ENCODE measurements at places on chromosomes 4 and X.
A peak's percentile ranks its signal among the peaks of the same experiment; 100 is the strongest.

- peak; percentile 29 for DNase-seq
These were observed 458 bp downstream of the GRIPAP1 start for GRCh38 chrX:49001521-49002090.

- peak; percentile 72 for DNase-seq
These were observed 78.6 kb upstream of the MXRA5 start for GRCh38 chrX:3425031-3425430.

- DNase-seq: no peak
These were observed 95.8 kb downstream of the TAB3 start for GRCh38 chrX:30793075-30793766.

DNA sequence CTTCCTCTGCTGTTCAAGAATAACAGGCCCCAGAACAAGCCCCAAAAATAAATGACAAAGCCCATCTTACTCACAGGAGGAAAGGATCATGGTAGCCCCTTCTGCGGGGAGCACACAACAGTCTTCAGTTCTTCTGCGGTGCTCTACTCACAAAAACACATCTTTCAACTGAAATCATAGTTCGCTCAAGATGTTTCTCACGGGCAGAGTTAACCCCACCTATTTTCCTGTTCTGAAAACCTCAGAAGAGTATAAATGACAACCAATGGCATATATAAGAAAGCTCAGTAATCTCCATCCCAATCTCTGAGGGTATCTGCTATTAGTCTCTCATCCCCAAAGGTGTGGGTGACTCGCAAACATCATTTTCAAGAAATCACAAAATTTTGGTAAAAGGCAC is at the start of gene TXK:
TSS of gene TXK (minus strand) at position 170 of the 400 bp plus-strand sequence. CDS start at position 90, 80 bp downstream.
- DNase-seq: no peak

- peak; percentile 8 for DNase-seq
These were observed at the start of gene TBC1D1 for GRCh38 chr4:37890801-37891259. TBC1D1 (plus strand) TSS chr4:37891084; CDS start chr4:37902096, 11,012 bp downstream.

DNA sequence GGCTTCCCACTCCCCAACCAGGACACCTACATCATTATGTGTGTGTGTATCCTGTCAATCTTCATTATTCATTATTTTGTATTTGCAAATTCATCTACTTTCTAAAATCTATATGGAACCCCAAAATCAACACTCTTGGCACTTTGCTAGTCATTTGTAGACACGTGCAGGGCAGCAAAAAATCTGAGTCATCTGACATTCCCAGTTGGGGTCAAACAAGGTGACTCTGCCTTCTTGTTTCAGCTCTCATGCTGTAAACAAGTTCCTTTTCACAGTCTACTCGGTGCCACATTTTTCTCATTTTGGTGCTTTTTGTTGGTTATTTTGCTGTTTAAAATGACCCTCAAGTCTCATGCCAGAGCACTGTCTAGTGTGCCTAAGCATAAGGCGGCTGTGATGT is 5.9 kb downstream of the MRFAP1L1 start:
- DNase-seq: no peak

GRCh38 chr4:64000241-64000640 is 409.0 kb downstream of the TECRL start:
- DNase-seq: no peak

- DNase-seq: no peak
These were observed 23.6 kb upstream of the GPRASP1 start for GRCh38 chrX:102627640-102628039.

GRCh38 chr4:136307765-136308164 is 1224.5 kb downstream of the PCDH18 start:
- DNase-seq: no peak

- no peak for DNase-seq
These were observed 150.7 kb downstream of the PDGFC start for GRCh38 chr4:156820931-156821330.

DNA sequence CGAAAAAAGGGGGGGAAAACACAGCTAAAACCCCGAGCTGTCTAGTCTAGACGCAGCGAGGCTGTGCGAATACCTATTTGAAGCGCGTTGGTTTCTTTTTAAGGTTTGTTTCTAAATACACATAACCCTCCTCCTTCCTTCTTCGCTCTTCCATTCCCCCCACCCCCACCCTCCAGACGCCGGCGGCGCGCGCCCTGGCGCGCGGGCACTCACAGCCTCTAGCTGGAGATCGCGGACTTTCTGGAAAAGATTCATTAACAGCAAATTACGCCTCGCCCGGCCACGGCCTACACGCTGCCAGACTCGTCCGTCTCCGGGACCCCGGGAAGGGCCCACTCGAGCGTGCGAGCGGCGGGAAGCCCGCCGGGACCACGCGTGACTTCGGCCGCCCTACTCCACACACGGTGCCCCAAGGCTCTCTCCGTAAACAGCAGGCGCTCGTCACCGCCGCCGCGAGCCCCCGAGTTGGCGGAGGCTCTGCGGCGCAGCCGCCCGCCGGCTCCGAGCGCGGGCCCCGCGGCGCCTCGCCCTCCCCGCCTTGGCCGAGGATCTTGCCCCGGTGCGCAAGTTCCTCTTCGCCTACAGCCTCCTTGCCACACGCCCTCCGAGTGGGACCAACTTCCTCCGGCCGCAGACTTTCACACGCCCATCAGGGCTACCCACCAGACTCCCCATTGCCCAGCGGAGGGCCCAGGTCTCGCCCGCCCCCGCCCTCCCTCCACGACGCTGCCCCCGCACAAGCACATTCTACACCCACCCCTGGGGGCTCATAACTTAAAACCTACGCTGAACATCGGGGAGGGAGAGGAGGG is 2.0 kb downstream of the BCOR start:
- DNase-seq: no peak

DNA sequence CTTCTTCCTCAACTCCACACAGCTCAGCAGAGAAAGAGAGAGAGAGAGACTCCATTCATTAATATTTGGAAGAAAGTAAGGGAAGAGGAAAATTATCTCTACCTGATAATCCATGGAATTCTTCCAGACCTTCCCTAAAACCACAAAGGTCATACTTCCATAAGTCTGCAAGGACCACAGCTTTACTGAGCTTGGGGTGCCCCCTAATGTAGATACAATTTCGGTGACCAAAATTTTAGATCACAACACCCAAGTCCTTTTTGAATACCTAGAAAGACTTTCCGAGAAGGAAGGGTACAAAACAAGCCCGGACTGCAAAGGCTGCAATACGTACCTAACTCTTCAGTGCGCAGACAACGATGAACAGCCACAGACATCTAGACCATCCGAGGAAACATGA is 523.9 kb downstream of the GLUD2 start:
- no peak for DNase-seq

DNA sequence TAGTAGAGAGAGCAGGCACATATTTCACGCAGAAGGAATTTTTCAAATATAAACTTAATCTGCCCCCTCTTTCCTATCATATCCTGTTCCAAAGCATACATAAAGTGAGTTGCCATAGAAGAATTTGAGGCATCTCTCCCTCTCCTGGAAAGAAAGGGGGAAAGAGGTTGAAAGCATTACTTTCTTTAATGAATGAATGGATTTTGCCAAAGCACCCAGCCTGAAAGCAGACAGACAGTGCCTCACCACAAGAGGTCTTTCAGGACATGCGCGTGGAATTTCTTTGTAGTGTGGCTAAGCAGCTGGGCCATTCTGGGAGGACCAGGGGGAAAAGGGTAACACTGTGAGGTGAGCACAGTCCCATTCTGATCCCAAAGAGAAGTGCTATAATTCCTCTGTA is 651.4 kb downstream of the IQCM start:
- no peak for DNase-seq

- no peak for DNase-seq
These were observed 25.4 kb upstream of the TBC1D9 start for GRCh38 chr4:140781596-140781995.

DNA sequence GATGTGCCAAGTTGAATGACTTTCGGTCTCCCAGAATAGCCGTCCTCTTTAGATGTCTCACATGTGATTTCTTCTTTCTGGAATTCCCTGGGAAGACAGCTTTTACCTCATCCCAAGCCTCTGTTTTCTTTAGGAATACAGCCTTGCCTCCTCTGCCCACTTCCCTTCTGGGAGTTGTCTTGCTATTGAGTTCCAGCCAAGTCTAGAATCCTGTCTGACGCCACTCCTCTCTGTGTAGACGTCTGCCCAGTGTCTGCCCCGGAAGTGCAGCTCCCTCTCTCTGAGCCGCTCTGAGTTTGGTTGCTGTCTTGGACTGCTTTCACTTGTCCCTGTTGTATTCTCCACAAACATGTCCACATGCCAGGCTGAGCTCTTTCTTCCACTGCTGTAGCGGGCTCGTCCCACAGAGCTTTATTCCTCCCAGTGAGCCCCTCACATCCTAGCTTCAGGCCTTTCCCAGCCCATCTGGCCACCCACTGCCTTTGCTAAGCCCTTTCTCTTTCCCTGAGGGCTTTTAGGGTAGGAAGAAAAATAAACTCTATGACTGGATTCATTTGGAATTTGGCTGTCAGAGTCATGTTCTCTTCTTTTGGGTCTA is 9.0 kb upstream of the IGFBP7 start:
- no peak for DNase-seq

GRCh38 chr4:154720123-154720522 is 23.7 kb upstream of the LRAT start:
- DNase-seq: no peak

GRCh38 chr4:152605641-152606335 is 69.9 kb upstream of the FBXW7 start:
- DNase-seq: peak; percentile 2

GRCh38 chr4:52915730-52916300 is 53.7 kb downstream of the RASL11B start:
- no peak for DNase-seq

- no peak for DNase-seq
These were observed 72.1 kb downstream of the PARM1 start for GRCh38 chr4:75004755-75005668.

DNA sequence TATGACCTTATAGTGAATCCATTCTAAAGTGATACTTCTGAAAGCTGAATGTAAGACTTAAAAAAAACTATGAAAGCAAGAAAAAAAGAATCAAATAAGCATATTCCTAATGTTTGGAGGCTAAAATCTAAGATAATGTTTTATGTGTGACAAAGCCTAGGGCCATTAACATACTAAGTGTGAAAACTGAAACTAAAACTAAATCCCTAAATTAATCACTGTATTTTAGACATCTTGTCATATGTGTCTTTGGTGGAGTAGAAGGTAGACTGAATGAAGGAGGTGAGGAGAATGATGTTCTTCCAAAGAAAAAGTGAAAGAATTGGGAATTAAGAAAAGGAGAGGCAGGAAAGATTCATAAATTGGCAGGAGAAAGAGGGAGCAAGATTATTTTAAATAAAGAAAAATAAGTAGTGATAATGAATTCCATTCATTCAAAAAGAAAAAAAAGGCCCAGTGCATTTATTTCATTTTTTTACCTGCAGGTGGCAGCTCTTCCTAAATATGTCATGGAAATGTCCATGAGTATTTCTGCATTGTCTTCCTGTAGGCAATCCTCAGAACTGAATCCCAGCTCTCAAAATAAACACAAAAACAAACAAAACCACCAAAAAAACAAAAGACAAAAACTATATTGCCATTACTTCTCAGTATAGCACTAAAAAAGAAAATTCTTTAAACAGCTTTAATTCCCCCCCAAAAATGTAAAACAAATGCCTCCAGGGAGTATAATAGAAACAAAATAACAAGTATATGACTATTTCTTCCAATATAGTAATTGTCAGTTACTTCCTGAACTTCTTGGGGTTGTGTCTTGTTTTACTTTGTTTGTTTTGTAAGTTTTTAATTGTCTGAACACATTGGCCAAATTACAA is 17.0 kb upstream of the AP1AR start:
- DNase-seq: peak; percentile 18

DNA sequence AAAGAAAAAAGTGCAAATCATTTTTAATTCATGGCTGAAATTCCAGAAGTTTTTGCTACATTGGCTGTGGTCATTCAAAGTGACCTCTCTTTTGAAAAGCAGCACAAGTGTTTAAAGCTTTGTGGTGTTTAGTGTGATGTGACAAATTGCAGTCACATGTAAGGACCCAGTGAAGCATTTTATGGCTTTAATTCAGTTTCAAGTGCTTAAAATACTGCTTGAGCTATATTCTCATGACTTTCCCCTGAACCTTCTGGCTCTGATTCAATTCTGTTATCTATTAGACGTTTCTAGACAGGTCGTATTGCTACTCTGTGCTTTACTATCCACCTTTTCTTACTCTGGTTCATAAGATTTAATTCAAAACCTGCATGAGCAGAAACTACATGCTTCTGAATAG is 105.8 kb downstream of the FAT4 start:
- peak; percentile 3 for DNase-seq

- no peak for DNase-seq
These were observed 1180.9 kb upstream of the ADGRL3 start for GRCh38 chr4:60019180-60019579.

DNA sequence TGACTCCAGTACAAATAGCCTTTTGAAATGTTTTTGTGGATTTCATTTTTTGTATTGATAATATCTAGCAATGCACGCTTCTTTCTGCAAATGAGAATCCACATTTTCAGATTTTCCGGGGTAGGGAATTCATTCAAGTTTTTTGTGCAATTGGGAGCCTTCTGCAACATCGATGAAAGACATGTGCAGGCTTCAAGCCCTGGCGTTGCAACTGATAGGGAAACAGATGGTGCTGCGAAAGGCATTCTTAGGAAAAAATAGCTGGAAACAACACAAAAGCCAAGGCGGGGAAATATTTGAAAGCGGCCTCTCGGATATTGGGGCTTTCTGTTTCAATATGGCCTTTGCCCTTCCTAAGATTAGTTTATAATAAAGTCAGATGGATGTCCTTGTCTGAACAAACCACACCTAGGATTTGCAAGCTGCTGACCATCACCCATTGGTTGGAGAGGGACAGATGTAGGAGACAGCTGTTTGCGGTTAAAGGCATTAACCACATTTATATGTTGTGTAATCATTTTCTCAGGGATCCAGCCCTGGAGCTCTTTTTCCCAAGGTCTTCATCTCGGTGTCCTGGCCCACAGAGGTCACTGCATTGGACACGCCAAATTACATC is 136.5 kb downstream of the PRKX start:
- DNase-seq: no peak

DNA sequence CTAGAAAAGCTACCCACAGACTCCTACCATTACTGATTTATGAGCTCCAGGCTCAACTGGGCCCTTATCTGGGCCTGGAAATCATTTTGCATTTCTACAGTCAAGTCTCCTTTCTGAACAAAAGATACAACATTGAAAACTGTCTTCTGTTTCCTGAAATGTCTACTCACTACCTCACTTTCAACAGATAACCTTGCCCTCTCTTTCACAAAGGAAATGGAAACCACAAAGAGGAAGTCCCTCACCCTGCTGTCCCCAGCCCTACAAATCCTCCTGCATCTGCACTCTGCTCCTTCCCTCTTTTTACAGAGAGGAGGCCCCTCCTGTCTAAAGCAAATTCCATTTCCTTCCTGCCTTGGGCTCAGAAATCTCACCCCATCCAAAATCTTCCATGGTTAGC is 24.8 kb upstream of the CYBB start:
- no peak for DNase-seq

GRCh38 chr4:106986486-106986885 is 49.6 kb downstream of the DKK2 start:
- no peak for DNase-seq
